ENCODE measurements at places on chromosomes 6 and 20. TPM values are rescaled to one million over a fixed set of nuclear protein-coding genes. Genes with fewer than 3 reads are reported as not detected.

ME1 gene
- total RNA-seq, result 6.8 TPM

SNAP91 gene
- not detected for total RNA-seq

IL20RA gene
- not detected for total RNA-seq

SCGN gene
- total RNA-seq, result not detected

RGS19 gene
- total RNA-seq, result 18.2 TPM

PRRT1 gene
- total RNA-seq, result 0.30 TPM

SLC4A11 gene
- total RNA-seq, result 1.9 TPM

BNIP5 gene
- total RNA-seq, result not detected

SH3BGRL2 gene
- total RNA-seq, result 24.4 TPM

FOXQ1 gene
- total RNA-seq, result not detected

LY6G6D gene
- not detected for total RNA-seq

FAM209B gene
- total RNA-seq, result not detected

ZNF335 gene
- total RNA-seq, result 10.5 TPM

PPP1R3G gene
- total RNA-seq, result 0.32 TPM

LY6G6F gene
- not detected for total RNA-seq

MED23 gene
- total RNA-seq, result 21.1 TPM

XKR7 gene
- total RNA-seq, result not detected

KCTD20 gene
- total RNA-seq, result 59.8 TPM

VNN1 gene
- under 0.01 TPM for total RNA-seq

LY86 gene
- not detected for total RNA-seq

Data from epithelial cell of umbilical artery (primary cell).